Cortex of kidney (tissue), 1 donor: ENCODE measurements at places on chromosomes 11 and 22.
A peak's percentile ranks its signal among the peaks of the same experiment; 100 is the strongest.

DNA sequence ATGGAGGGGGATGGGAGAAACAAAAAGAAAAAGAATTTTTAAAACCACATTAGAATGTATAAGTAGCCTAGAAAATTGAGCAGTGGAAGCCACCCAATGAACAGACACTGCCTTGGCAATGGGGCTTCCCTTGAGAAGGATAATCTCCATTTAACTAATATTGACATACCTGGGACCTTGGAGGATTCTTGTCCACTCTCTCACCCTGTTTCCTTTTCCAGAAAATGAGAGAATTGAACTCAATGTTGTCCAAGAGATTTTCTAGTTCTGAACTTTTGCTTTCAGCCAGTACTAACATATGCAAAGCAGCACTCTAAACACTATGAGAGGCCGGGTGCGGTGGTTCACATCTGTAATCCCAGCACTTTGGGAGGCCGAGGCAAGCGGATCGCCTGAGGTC lies 524 bp downstream of the MS4A8 start:
- no peak for DNase-seq

- no peak for DNase-seq
Observed at GRCh38 chr11:111209543-111210355, 35.8 kb upstream of the POU2AF2 start.

DNA sequence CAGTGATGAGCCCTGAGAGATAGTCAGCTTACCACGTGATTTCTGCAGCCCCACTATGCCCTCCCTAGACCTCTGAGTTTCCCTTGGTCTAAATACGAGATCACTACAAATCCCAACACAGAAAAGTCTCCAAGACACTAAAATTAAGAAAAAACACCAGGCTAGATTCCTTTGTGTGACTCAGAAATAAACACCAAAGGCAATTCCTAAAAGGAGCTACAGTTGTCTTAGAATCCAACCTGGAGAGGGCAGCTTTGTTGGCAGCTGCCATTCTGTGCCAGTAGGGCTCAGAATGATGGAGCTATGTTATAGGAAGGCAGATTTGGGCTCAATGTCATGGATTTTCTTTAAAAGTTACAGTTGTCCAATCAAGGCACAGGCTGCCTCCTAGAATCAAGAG lies 37.1 kb upstream of the HMGXB4 start:
- no peak for DNase-seq

DNA sequence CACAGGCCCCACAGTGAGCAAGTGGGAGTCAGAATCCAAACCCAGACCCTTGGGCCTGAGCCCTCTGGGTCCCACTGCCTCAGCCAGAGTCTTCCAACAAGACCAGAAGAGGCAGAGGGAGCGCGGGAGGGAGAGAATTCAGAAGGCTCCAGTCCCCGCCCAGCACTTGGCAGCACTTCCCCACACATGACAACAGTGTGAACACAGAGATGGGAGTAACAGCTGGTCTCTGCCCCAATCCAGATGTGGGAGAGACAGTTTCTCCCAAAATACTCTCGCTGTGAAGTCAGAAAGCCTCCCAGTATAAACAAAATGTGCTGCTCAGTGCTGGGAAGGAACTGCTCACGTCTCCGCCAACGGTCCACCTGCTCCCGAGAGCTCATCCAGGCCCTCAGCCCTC lies 219.9 kb downstream of the MN1 start:
- no peak for DNase-seq

GRCh38 chr11:125593114-125593820 lies 615 bp downstream of the STT3A start:
- no peak for DNase-seq

GRCh38 chr11:8065031-8065430 lies 16.0 kb upstream of the TUB start:
- no peak for DNase-seq

GRCh38 chr22:23077627-23078461 lies 7.5 kb downstream of the GNAZ start:
- no peak for DNase-seq

- no peak for DNase-seq
Observed at GRCh38 chr11:50333861-50334260, 301.2 kb downstream of the OR4C45 start.

GRCh38 chr11:32334822-32335221 lies 100.5 kb downstream of the WT1 start:
- no peak for DNase-seq

GRCh38 chr22:31867386-31868153 lies 76.8 kb upstream of the YWHAH start:
- DNase-seq: no peak

DNA sequence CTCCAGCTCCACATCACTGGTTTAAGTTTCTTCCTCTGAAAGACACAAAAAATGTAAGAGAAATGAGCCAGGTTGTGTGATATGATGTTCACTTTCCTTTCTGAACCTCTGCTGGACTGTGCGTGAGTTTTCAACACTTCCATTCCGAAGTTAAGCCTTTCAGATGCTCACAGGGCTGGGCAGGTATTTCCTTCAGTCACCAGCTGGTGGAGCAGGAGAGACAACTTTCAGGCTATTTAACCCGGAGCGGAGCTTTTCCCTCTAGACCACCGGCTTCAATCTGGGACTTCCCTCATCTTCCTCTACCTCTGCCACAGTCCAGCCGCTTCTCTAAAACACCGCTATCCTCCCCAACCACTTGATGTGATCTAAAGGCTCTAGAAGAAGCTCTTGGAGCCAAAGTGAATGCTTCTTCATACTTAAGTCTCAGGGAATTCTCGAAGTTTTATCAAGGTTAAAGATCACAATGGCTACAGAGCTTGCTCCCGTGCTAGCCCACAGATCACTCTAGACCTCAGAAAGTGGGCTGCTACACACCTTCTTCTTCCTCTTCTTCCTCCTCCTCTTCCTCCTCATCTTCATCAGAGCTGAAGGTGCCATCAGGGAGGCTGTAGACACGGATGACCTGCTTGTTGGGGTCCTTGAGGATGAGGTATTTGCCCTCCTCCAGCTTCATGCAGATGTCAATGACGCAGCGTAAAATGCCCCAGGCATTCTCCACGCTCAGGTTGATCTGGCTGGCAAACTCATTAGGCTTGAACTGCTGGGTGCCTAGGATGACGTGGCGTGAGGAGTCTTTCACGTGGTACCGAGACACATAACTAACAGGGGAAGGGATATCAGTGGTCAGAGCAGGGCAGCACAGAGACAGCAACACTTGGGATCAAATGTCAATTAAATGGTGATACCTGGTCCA lies 4.4 kb upstream of the FOXRED2 start:
- no peak for DNase-seq

DNA sequence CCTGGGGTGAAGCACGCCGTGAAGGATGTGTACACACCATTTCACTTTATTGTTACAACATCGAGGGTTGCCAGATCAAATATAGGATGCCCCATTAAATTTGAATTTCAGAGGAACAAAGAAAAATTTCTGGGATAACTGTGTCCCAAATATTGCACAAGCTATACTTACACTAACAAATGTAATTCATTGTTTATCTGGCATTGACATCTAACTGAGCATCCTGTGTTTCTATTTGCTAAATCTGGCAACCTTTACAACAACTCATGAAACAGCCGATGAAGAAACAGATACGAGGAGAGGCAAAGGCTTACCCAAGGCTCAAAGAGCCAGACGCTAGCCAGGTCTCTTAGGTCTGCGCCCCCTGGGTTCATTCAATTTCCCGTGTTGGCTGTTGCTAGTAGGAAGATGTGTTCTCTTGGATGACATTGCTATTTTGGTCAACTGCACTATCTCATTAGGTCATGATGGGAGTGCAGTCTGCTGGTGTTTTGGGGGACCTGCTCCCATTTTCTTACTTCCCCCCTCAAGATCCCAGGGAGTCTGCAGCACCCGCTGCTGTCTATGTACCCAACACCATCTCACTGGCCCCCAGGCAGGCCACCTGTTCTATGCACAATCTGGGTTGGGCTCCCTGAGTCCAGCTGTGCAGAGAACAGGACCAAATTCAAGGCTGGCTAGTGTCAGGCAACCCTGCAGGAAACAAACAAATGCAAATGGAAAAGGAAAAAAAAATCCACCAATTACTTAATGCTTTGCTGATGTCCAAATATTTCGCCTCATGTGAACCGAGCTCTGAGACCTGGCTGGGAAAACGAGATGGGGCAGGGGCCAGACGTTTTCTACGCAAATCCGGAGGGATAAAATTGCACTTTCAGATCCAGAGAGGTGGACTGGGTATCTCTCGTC lies 560.9 kb downstream of the MIAT start:
- DNase-seq: no peak

- no peak for DNase-seq
Observed at GRCh38 chr22:46062232-46062615, 85.3 kb upstream of the WNT7B start.

DNA sequence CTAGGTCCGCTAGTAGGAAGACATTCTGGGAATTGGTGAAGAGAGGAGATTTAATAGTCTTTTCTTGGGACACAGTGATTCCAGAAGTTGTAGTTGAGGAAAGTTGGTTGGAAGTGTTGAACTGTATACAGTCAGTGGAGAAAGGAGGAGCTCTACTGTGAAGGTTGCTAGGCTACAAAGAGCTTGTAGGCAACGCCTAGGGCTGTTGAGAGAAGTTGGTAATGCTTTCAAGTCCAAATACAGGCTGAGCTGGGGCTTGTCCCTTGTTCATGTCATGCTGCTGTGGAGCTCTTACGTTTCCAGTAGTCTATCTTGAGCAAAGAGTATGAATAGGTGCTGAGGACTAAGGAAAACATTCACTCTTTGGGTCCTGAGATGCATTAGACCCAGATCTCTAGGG lies 1.1 kb downstream of the TBCEL start:
- DNase-seq: no peak

- no peak for DNase-seq
Observed at GRCh38 chr11:130118636-130119387, 40.8 kb upstream of the ST14 start.

DNA sequence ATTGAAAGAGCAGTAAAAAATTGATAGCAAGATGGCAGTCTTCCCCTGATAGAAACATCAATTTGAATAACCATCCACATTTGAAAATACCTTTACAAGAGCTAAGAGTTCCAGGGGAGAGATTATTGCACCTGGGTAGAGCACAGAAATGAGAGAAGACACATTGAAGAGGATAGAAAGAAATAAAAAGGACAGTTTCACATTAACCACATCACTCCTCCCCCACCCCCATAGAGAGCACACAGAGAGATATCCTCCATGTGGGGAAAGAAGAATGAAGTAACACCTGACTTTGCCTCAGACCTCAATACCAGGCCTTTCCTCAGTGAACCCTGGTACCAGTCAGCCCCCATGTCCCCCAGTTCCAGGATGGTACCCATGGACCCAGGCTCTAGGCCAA lies 486.7 kb downstream of the FAM181B start:
- no peak for DNase-seq

- DNase-seq: no peak
Observed at GRCh38 chr11:119641983-119642745, 86.8 kb downstream of the NECTIN1 start.

DNA sequence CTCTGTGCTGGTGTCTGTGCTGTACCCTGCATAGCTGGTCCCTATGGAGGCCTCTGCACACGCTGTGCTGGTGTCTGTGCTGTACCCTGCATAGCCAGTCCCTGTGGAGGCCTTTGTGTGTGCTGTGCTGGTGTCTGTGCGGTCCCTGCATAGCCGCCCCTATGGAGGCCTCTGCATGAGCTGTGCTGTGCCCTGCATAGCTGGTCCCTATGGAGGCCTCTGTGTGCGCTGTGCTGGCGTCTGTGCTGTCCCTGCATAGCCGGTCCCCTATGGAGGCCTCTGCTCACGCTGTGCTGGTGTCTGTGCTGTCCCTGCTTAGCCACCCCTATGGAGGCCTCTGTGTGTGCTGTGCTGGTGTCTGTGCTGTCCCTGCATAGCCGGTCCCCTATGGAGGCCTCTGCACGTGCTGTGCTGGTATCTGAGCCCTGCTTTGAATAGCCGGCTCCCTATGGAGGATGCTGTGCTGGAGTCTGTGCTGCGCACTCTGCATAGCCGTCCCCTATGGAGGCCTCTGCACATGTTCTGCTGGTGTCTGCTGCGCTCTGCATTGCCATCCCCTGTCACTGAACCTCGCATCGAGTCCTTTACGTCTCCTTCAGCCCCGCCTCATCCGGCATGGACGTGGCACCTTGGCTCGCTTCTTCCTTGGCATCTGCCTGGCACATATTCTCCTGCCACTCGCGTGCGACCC lies 6.2 kb downstream of the NADSYN1 start:
- no peak for DNase-seq

DNA sequence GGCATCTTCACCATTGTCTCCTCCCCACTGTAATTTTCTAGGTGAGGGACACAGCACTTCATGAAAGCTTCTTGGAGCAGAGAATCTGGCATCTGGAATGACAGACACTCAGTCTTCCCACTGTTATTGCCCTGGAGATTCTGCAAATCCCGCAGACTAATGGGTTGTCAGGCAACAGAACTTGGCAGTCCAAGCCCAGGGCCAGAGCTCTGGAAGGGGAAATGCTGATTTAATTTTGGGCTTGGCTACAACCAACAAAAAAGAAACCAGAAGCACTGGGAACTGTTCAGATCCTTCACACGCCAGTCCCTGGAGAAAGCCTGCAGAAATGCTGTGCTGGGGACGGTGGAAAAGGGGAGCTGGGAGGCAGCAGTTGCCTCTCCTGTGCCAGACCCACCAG lies 71.5 kb upstream of the BID start:
- DNase-seq: no peak

GRCh38 chr11:61855939-61856680 lies 28.0 kb downstream of the FADS2 start:
- DNase-seq: no peak

GRCh38 chr11:93577286-93577685 lies 34.1 kb upstream of the SMCO4 start:
- DNase-seq: no peak

- no peak for DNase-seq
Observed at GRCh38 chr11:44529895-44530412, 35.5 kb upstream of the CD82 start.

- DNase-seq: no peak
Observed at GRCh38 chr22:47251911-47252310, 489.5 kb downstream of the TBC1D22A start.

- peak; percentile 76 for DNase-seq
Observed at GRCh38 chr11:129895126-129896041, at the start of gene NFRKB. TSS of gene NFRKB (minus strand) at chr11:129895578. CDS start at chr11:129892849, 2,729 bp downstream.
